ENCODE measurements at places on chromosomes 1 and 21.

DNA sequence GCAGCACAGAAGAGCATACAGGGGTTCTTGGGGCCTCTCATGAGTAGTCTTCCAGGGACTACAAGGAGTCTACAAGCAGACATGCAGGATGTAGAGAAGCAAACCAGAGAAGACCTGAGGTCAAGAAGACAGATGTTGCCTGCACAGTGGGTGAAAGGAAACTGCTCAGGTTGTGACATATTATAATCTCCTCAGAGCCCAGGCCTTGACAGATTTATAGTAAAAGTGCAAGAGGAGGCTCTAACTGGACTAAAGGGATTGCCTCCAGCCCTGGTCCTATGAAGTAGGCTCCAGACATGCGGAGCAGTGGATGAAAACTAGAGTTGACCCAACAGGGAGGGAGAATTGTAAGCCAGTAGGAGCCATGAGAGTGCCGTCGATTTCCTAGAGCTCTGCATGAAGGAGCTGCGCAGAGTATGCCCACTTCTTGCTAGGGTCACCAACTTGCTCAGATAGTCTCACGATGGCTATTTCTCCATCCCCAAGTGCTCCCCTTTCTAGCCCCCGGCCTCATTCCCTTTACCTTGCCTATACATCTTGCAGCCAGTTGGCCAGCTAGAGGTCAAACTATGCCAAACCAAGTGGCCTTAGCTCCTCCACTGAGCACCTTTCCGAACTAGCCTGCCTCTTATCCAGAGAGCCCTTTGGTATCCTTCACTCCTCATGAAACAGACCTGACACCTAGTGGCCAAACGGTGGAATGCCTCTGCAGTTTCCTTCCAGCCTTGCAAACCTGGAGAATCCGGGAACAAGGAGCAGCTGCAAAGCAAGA, 36.2 kb upstream of the IPO9 start:
- DNase-seq, result no peak

DNA sequence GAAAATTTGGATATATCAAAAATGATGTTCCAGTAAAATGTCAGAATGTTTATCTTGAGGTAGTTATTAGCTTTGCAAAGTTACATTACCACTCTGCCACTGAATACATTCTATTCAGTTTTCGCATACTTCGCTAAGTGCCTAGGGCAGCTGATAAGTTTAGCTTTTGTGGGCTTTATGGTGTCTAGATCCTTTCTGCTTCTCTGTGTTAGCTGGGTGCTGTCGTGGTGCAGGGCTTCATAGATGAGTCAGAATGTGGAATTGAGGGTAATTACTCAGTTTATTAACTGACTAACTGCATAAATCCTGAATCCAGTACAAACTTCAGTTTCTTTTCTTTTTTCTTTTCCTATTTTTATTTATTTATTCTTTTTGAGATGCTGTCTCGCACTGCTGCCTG, 21.5 kb downstream of the NCAM2 start:
- DNase-seq, result no peak

GRCh38 chr1:198633675-198634121, 5.1 kb upstream of the PTPRC start:
- no peak for DNase-seq

GRCh38 chr1:64733581-64734286, 11.1 kb upstream of the RAVER2 start:
- no peak for DNase-seq

DNA sequence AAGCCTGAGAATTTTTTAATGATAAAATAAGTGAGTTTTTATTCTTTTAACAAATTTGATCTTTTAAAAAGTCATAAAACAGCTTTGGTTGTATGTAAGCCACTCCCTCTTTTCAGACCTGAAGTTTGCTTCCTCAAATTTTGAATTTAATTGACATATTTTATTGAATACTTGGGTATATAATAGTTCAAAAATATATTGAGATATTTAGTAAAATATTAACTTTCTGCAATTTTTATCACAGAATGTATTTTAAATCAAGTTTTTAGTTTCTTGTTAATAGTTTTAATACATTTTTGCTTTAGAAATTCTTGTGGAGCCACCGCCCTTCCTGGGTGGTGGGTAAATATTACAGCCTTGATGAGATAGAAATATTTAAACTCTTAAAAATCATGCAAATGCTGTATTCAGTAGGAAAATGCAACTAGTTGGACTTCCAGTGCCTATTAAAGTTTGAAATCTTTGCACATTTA, 867 bp downstream of the PTPRC start:
- no peak for DNase-seq

DNA sequence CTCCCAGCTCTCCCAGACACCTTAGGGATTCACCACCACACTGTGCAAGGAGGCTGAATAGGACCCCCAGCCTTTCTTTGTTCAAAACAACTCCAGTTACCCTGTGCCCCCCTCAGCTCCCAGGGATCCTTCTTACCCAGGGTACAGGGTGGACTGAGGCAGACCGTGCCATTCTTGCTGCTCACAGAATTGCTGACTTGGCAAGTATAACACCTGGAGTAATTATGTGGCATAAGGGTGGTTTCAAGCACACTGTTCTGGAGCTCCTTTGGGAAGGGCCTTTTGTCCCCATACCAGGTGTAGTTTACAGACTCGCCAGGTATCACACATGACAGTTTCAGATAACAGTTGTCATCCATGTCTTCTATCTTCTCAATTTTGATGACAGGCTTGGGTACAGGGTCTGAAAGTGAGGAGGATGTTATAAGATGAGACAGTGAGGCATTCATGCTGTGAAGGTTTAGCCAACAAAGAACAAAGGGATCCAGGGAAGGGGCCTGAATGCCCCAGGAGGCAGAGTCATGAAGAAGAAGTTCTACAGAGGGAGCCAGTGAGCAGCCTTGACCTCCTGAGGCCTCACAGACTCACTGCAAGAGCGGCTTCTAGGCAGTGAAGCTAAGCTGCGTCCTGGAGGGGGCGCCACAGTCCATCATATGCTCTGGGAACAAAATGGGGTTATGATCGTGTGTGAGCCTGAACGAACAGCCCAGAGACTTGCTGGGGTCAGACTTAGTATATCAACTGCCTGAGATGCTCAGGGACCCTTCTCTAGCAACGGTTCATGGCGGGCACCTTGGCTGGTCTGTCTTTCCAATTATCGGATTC, 30.3 kb downstream of the CD48 start:
- peak; percentile 70 for DNase-seq

GRCh38 chr1:225822655-225823403, 12.9 kb downstream of the EPHX1 start:
- no peak for DNase-seq

DNA sequence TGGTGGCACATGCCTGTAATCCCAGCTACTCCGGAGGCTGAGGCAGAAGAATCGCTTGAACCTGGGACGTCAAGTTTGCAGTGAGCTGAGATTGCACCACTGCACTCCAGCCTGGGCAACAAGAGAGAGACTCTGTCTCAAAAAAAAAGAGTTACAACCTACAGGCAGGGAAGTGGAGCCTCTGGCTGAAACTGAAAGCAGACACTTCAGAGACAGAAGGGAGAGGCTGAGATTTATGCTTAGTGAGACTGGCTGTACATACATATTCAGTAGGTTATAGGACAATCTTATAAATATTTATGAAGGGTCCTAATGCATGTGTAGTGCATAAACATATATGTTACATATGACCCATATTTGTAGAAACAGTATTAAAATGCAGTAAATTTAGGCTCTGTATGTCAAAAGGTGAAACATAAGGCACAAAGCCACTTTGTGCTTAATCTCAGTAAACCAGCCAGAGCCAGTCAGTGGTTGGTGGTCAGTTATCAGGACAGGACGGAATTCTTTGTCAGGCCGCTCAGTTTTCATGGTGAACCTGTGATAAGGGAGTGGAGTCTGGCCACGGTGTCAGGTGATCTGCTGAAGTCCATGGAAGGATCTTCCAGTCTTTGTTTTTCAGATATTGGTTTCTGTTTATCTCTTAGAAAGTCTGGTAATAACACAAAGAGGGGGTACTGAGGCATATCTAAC, 13.7 kb downstream of the RHEX start:
- no peak for DNase-seq

- DNase-seq, result no peak
These were observed 8.9 kb downstream of the SDCCAG8 start for GRCh38 chr1:243264717-243265116.

DNA sequence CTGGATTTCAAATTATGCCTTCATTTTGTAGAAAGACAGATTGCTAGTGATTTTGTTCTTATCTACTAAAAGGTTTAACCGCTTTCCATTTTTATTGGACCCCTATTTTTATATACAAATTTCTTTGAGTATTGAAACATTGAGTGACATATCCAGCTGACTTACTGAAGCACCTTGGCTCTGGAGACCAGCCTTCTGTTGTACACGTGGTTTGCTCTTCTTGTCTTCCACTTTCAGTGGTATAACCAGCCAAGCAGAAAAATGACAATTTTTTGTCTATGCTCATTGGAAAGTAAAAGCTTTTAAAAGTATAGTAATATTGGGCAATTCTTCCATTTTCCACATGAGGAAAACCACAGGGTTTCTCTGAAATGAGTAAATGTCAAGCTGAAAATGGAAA, 4.4 kb downstream of the F13B start:
- DNase-seq, result no peak

DNA sequence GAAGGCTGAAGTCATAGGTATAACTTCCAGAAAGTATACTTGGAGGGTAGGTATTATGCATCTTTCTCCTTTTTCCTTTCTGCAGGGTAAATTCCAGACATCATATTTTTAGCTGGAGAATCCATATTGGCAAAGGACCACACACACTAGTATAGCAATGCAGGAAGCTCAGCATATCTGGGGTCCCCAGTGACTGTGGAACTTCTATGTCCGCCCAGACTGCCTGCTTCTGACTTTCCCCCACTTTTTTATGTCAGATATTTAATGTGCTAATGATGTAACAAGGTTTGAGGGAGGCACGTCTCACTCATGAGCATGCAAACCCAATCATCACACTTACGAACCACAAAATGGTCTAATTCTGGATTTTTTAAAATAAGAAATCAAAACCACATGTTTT, 90.4 kb downstream of the BACH1 start:
- DNase-seq, result no peak

GRCh38 chr1:18908911-18909771, 6.8 kb upstream of the ALDH4A1 start:
- no peak for DNase-seq

DNA sequence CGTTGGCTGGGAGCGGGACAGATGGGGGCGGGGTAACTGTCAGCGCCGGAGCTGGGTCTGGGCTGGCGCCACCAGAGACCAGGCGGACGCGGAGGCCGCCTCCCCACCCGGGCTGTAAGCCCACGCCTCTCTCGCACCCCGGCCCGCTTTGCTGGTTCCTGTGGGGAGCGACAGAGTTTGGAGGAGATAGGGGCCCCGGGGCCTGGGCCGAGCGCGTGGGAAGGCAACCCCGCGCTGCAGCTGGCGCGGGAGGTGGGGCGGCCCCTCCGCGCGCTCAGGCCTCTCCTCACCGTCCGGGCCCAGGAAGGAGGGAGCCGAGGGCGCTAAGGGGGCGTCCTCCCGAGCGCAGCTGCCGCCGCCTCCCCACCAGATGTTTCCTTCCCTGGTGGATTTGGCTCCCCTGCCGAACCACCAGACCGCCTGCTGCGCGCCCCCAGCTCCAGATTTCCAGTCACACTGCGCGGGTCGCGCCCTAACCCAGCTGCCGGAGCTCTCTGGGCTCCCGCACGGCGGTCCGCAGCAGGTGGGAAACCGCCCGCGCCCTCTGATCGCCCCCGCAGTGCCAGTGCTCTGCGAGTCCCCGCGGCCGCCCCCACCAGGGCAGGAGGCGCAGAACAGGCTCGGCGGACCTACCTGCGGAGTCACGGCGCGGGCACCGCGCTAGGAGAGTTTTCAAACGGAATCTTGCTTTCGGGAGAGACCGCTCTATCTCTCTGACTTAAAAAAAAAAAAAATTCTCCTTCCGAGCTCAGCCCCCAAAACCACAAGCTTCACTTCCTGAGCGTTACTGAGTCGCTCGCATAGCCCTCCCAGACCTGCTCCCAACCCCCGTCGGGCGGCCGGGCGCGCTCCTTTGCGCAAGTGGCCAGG, 1.1 kb downstream of the GFI1 start:
- peak; percentile 84 for DNase-seq

- DNase-seq, result no peak
These were observed 269.8 kb downstream of the S1PR1 start for GRCh38 chr1:101506541-101507164.

DNA sequence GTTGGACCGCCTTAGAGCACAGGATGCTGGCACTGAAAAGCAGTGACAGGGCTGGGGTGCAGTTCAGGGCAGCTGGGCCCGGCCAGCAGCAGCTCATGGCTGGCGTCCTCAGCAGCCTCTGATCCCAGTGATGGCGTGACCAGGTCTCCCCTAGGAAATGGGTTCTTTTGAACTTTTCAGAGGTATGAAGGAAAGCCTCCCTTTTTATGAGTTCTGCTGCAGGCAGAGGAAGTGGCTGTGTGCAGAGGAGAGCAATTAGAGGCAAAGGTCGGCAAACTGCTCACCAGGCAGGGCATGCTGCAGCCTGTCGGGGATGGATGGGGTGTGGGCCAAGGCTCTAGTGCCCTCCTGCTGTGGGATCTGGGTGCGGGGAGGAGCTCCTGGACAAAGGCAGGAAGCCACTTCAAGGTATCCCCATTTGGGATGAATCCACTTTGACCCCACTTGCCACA, 45.6 kb upstream of the RAB4A start:
- DNase-seq, result no peak

GRCh38 chr21:43812139-43812821, 22.9 kb downstream of the RRP1 start:
- DNase-seq, result no peak

- DNase-seq, result no peak
These were observed 4.6 kb downstream of the LRP8 start for GRCh38 chr1:53323316-53323715.

DNA sequence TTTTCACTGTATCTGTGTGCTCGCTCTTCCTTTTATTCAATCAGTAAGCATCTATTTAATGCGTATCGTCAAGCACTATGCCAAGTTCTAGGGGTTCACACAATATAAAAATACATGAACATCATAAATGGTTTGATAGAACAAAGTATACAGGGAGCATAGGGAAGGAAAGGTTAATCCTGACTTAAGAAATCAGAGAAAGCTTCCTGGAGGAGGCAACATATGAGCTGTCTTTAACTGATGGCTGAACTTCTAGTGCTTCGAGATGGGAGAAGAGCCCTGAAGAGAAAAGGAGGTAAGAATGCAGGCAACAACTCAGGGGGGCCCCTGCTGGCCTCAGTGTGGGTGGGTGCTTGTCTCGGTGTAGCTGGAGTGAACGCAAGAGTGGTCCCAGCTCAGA, 63.6 kb upstream of the GALNT2 start:
- no peak for DNase-seq

GRCh38 chr1:30172757-30173156, 550.6 kb downstream of the MATN1 start:
- DNase-seq, result no peak

GRCh38 chr1:29429656-29430055, 193.3 kb downstream of the PTPRU start:
- DNase-seq, result no peak

GRCh38 chr1:27572679-27573426, 31.1 kb downstream of the AHDC1 start:
- no peak for DNase-seq

- no peak for DNase-seq
These were observed 226.4 kb upstream of the C8B start for GRCh38 chr1:57192222-57192621.
